ENCODE measurements at places on chromosomes 6 and 20.

DNA sequence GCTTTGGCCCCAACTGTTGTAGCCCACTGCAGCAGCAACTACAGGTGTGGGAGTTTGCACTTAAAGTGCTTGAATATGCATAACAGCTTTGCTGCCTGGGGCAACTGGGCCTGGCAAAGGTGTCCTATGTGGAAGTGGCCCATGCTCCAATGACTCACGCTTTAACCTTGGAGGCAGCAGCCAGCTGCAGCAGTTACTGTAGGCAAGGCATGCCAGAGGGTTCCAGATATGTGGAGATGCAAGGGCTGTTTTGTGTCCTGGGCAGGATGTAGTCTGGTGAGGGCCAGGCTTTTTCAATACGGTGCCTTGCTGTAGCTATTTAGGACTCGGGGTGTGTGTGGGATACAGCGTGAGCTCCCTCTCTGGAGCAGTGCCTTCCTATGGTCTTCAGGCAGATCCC lies 150.3 kb downstream of the NKAIN2 start:
- no peak for DNase-seq
- no peaks in the 10 kb centered on the region for H3K36me3 ChIP-seq
- H3K27ac ChIP-seq: no peak overlapping the region
- H3K4me3 ChIP-seq: no peak overlapping the region
- no peaks in the 10 kb centered on the region for H3K27me3 ChIP-seq

DNA sequence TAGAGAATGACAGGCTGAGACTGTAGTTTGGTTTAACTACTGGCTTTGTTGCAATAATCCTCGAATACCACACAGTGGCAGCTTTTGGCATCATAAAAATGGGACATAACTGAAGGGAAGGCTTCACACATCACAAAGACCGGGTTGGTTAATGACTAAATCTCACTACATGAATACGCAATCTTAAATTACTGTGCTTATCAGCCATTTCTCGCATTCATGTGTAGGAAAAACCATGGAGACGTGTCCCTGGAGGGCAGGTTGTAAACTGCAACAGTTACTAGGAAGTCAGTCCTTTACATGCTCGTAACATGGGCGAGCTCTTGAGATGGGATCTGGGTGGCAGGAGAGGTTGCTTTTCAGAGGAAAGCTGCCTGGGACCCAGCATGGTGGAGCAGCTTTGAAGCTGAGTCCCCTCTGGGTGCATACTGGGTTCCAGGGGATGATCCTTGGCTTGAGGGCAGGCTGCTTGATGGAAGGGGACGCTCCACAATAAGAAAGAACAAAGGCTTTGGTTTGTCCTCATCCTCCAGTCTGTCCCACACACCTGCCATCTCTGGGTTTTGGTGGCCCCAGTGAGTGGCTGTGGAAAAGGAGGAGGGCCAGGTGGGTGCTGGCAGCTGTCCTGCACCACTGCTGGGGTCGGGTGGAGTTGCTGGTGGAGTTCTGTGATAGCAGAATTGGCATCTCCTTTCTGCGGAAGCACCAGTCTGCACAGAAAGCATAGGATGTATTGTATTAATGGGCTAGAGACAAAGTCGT lies 2.1 kb downstream of the RPS21 start:
- peak overlapping the region; percentile 98 for H3K4me3 ChIP-seq
- DNase-seq: no peak
- peaks cover 26% of the 10 kb centered on the region for H3K4me1 ChIP-seq

DNA sequence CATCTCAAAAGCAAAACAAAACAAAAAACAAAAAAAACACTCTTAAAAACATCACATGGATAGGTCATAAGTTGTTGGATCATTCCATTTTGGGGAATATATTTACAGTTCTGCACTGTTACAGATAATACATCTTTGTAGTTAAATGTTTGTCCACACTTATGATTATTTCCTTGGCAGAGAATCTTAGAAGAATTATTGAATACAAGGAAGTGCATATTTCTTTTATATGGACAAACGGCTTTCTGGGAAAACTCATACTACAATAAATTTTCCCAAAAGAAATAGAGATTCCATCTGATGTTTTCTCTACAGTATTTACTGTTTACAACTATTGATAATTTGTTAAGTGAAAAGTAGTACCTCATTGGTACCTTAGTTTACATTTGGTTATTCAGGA lies 33.8 kb downstream of the GMPR start:
- no peak overlapping the region for H3K4me3 ChIP-seq
- H3K36me3 ChIP-seq: no peaks in the 10 kb centered on the region
- no peak for DNase-seq
- no peaks in the 10 kb centered on the region for H3K27me3 ChIP-seq

DNA sequence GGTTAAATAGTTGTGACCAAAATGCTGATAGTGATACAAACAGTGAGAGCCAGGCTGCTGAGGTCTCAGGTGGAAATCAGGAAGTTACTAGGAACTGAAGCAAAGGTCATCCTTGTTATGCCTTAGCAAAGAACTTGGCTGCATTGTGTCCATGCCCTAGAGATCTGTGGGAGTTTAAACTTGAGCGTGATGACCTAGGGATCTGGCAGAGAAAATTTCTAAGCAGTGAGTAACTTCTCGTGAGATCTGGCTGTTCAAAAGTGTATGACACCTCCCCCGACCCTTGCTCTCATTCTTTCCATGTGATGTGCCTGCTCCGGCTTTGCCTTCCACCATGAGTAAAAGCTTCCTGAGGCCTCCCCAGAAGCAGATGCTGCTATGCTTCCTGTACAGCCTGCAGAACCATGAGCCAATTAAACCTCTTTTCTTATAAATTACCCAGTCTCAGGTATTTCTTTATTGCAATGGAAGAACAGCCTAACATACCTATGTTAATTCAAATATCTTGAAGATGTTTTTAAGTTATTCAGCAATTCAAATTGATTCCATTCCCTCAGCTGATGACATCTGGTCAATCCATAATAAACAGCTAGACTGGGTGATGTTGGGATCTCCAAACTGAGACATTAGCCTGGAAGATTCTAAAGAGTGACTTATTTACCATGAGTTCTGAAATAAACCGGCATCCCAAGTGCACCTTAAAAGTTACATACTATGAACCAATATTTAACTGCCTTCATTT lies 33.8 kb downstream of the KIF16B start:
- no peak overlapping the region for H3K27ac ChIP-seq
- H3K4me3 ChIP-seq: no peak overlapping the region
- peaks cover 10% of the 10 kb centered on the region for H3K4me1 ChIP-seq
- H3K27me3 ChIP-seq: no peaks in the 10 kb centered on the region
- no peak for DNase-seq

DNA sequence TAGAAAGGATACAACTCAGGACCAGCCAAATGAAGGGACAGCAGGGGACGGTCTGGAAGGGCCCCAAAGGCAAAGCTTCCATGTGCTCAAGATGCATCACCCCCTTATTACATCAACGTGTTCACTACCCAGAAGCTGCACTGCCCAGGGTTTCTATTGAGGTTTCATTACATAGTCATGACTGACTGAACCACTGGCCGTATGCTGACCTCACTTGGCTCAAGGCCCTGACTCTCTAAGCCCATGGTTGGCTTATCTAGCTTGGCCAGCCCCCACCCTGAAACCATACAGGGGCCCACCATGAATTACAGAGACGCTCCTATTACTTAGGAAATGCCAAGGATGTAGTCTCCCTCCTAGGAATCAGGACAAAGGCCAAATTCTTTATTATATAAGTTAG lies 179.4 kb downstream of the FOXC1 start:
- no peak for DNase-seq
- no peak overlapping the region for H3K27ac ChIP-seq
- H3K36me3 ChIP-seq: no peaks in the 10 kb centered on the region
- H3K4me1 ChIP-seq: no peaks in the 10 kb centered on the region

- no peak for DNase-seq
- H3K4me3 ChIP-seq: no peak overlapping the region
- H3K27ac ChIP-seq: no peak overlapping the region
- no peaks in the 10 kb centered on the region for H3K27me3 ChIP-seq
- peaks cover 47% of the 10 kb centered on the region for H3K4me1 ChIP-seq
These were observed 37.4 kb upstream of the FAM83C start for GRCh38 chr20:35329435-35330139.

DNA sequence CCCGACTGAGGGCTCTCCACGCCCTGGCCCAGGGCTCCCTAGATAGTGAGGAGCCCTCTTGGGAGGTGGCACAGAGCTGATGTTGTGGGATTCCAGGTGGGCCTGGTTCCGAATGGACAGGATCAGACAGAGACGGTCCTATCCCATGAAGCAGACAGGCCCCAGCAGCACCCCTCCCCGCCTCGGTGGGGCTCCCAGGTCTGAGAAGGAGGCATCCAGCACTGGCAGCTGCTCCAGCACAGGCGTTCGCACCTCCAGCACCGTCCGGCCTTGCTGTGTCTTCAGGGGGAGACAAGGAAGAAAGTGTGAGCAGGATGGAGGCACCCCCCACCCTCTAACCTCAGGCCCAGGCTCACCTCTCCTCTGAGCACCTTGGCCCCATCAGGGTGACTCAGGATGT lies 28.7 kb downstream of the COL11A2 start:
- no peak overlapping the region for H3K4me3 ChIP-seq
- H3K4me1 ChIP-seq: peaks cover 29% of the 10 kb centered on the region

GRCh38 chr6:111482188-111482958 lies 645 bp downstream of the REV3L start:
- peak overlapping the region; percentile 86 for H3K27ac ChIP-seq
- H3K4me3 ChIP-seq: peak overlapping the region; percentile 85
- H3K27me3 ChIP-seq: no peaks in the 10 kb centered on the region
- DNase-seq: no peak

- no peak overlapping the region for H3K27ac ChIP-seq
- H3K4me1 ChIP-seq: no peaks in the 10 kb centered on the region
- no peak overlapping the region for H3K4me3 ChIP-seq
- H3K36me3 ChIP-seq: no peaks in the 10 kb centered on the region
These were observed 58.7 kb downstream of the OTOR start for GRCh38 chr20:16806886-16807285.

DNA sequence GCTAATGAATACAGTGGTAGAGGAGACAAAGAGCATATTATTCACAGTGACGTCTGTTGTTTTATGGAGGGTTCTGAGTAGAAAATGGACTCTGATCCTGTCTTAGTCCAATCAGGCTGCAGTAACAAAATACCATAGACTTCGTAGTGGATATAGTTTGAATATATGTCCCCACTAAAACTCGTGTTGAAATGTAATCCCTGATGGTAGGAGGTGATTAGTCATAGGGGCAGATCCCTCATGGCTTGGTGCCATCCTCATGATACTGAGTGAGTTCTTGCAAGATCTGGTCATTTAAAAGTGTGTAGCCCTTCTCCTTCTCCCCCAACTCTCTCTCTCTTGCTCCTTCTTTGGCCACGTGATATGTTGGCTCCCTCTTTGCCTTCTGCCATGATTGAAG lies 82.5 kb downstream of the CD83 start:
- H3K36me3 ChIP-seq: no peaks in the 10 kb centered on the region
- H3K27ac ChIP-seq: no peak overlapping the region
- no peak for DNase-seq
- H3K27me3 ChIP-seq: no peaks in the 10 kb centered on the region
- no peaks in the 10 kb centered on the region for H3K4me1 ChIP-seq

- DNase-seq: no peak
- H3K27me3 ChIP-seq: no peaks in the 10 kb centered on the region
- no peak overlapping the region for H3K4me3 ChIP-seq
- H3K4me1 ChIP-seq: peaks cover 13% of the 10 kb centered on the region
- no peak overlapping the region for H3K27ac ChIP-seq
These were observed 91.4 kb upstream of the ATXN1 start for GRCh38 chr6:16852671-16853070.

GRCh38 chr20:40339661-40340449 lies 349.2 kb downstream of the MAFB start:
- H3K4me1 ChIP-seq: no peaks in the 10 kb centered on the region
- no peaks in the 10 kb centered on the region for H3K27me3 ChIP-seq
- H3K36me3 ChIP-seq: no peaks in the 10 kb centered on the region
- no peak overlapping the region for H3K27ac ChIP-seq
- DNase-seq: no peak

DNA sequence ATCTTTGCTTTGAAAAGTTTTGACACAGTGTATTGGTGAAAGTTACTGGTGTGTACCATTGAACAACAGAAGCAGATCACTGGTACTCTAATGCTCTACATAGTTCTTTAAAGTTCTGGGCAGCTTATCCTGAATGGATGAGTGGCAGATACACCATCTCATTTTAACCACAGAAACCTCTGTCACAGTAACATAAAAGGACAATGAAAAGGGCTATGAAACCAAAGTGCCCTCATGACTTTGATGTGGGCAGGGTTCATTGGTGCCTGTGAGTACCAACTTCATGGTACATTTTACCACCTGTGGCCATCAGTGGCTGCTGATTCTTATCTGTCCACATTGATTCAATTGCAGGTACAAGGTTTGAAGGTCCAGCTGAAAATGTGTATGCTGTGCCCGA lies 285.7 kb upstream of the PREP start:
- DNase-seq: no peak
- no peak overlapping the region for H3K4me3 ChIP-seq
- no peaks in the 10 kb centered on the region for H3K4me1 ChIP-seq
- no peaks in the 10 kb centered on the region for H3K36me3 ChIP-seq

GRCh38 chr20:38799203-38799602 lies 6.3 kb upstream of the PPP1R16B start:
- H3K27ac ChIP-seq: no peak overlapping the region
- H3K27me3 ChIP-seq: no peaks in the 10 kb centered on the region
- no peaks in the 10 kb centered on the region for H3K4me1 ChIP-seq
- no peak for DNase-seq

GRCh38 chr6:114430534-114431124 lies 87.8 kb upstream of the HS3ST5 start:
- no peak overlapping the region for H3K27ac ChIP-seq
- H3K36me3 ChIP-seq: no peaks in the 10 kb centered on the region
- H3K4me3 ChIP-seq: no peak overlapping the region
- no peaks in the 10 kb centered on the region for H3K27me3 ChIP-seq
- H3K4me1 ChIP-seq: no peaks in the 10 kb centered on the region
